ENCODE measurements at places on chromosomes 11 and 22.

- no peak for DNase-seq
Measured at GRCh38 chr11:64751136-64751535, 7.2 kb upstream of the RASGRP2 start.

DNA sequence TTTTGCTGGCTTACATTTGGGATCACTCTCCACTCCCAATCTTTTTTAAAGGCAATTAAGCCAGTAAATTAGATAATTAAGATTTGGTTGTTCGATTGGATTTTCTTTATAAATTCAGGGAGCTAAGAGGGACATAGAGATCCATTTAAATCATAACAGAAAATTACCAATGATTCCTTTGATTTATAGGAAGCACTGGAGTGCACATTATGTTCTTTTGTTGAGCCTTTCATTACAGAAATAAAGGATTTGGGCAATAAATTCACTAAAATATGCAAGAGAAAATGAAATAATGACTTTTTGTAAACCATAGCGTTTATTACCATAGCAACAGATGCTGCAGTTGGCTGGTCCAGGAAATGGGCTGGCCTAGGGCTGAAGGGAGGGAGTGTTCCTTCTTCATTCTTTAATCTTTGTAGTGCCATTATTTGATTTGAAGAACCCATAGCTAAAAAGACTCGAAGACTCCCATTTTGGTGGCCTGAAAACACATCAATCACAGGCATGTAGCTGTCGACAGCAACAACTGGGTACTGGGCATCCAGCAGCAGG, 73.0 kb downstream of the C2CD3 start:
- no peak for DNase-seq

- DNase-seq, result no peak
Measured at GRCh38 chr11:93775289-93775688, 8.8 kb upstream of the MED17 start.

- peak; percentile 36 for DNase-seq
Measured at GRCh38 chr22:46105494-46106278, 44.6 kb upstream of the PPARA start.

DNA sequence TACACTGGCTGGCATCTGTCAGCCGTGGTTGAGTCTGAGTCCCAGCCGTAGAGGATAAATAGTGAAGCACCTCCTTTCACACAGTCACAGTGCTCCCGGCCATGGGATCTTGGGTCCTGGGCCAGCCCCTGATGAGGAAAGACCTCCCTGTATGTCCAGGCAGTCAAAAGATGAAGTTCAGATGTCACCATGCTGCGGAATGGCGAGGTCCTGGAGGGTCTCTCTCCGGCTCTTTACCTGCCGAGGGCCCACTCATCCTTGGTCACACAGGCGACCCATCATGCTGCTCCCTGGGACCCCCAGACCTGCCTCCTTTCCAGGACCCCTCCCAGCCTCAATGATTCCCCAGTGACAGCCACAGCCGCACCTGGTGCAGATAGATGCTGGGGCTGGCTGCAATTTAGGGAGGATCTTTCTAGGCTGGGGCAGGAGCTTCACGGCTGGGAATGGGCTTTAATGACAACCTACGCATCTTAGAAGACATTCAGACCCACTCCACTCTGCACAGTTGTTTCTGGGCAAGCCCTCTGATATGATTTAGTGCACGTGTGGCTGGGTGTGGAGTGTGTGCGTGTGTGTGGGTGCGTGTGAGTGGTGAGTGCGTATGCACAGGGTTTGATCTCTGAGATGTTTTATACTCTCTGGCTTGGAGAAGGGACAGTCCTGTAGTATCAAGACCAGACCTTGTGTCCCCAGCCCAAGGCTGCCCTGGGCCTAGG, 79.7 kb downstream of the FBLN1 start:
- no peak for DNase-seq
